ENCODE measurements at places on chromosomes 2 and 18.
A peak's percentile ranks its signal among the peaks of the same experiment; 100 is the strongest.

GRCh38 chr2:213751446-213751845 is 467.2 kb downstream of the SPAG16 start:
- no peak for DNase-seq

DNA sequence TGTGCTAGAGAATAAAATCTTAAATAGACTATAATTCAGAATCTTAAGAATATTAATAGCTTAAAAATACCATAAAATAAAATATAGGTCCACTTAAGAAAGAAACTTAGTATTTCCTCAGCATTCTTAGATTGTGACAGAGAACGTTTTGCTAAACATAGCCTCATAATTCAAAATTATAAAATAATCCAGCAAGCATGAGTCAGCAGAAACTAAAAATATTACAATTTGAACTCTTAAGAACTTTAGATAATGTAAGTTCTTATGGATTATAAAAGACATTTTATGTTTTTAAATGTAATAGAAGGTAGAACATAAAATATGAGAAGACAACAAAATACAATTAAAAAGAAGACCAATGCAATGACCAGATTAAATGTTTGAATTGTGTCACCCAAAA is 164.5 kb upstream of the MC4R start:
- DNase-seq, result no peak

- DNase-seq, result no peak
These were observed 178.8 kb upstream of the ST6GAL2 start for GRCh38 chr2:107064750-107065149.

DNA sequence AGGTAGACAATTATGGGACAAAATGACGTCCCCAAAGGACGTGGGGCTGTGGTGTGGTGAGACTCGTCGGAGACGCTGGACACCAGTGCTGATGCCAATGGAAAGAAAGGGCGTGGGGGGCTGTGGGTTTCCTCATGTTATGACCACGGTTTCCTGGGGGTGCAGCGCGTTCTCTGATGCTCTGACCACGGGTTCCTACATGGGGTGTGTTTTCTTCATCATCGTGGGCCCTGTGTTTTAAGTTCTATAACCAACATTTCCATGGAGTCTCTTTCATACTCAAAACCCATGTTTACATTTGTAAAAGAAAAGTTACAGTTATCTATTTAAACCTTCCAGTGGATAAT is 141.6 kb downstream of the RTP5 start:
- DNase-seq, result peak; percentile 28

GRCh38 chr2:85531589-85531988 is 7.4 kb upstream of the MAT2A start:
- DNase-seq, result no peak

DNA sequence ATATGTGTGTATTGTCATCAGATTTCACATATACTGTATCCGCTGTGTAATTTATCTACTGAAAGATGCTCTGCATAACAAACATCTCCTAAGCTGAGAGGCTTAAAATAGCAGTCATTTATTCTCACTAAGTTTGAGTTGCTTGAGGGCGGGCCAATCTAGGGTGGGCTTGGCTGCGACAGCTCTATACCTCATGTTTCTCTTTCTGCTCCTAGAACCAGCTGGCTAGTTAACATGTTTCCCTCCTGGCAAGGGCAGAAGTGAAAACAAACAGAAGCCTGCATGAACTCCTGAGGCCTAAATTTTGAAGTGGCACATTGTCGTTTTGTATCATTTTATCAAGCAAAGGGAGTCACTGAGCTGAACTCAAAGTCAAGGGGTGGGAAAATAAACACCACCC is 585.0 kb upstream of the VRK2 start:
- DNase-seq, result no peak

DNA sequence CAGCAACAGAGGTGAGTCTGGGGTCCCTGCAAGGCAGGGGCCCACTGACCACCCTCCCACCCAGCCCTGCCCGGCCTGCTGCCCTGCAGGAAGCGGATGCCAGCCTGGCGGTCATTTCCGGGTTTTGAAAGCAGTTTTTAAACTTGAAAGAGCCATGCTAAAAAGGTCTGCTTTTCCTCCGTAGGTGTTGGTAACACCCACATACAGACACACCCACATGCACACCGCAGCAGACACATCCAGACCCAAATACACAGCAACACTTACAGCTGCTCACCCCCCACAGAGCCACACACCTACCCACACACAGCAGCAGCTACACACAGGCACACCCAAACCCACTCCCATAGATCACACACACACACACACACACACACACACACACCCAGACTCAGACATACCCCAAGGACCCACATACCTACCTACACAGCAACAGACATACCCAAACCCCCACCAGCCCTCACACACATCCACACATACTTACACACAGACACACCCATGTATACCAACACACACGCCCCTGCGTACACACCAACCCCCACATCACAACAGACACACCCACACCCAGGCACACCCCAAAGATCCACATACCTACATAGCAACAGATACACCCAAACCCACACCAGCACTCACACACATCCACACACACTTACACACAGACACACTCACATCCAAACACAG is 7.6 kb downstream of the ZFP36L2 start:
- DNase-seq, result peak; percentile 92

- DNase-seq, result no peak
These were observed 58.7 kb downstream of the C18orf54 start for GRCh38 chr18:54416436-54416835.

Data from activated CD4-positive, alpha-beta T cell treated with anti-CD3 and anti-CD28 coated beads, Interleukin-2, amount 10 ng/mL, durations not matched to agents 7 days and 5 days (primary cell).